ENCODE measurements at places on chromosomes 13 and 19.

- DNase-seq, result no peak
Observed at GRCh38 chr13:37534181-37534580, 64.4 kb downstream of the POSTN start.

DNA sequence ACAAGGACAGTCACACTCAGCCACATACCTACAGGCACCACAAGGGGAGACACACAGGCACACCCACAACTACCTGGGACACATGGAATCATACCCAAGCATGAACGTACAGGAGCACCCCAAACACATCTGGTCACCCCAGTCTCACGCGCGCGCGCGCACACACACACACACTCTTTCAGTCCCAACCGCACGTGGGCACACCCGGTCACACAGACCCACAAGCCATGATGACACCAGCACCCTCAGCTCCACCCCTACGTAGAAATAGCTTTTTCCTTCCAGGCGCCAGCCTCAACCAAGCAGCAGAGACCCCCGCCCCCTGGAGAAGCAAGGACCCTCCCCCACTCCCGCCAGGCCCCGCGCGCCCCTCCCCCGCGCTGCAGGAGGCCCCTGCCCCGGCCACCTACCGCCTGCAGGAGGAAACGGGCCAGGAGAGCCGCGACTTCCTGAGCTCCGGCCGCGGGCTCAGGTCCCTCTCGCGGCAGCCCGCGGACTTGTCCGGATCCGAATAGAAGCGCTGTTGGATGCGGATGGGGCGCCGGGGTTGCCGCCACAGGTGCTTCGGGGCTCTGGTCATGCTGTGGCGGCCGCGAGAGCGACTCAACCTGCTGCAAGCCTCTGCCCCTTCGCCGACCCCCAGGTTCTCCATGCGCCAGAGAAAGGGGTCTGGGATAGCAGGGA lies 6.4 kb upstream of the PDE4C start:
- no peak for DNase-seq

GRCh38 chr19:16449330-16449961 lies 22.3 kb downstream of the EPS15L1 start:
- no peak for DNase-seq

- no peak for DNase-seq
Observed at GRCh38 chr13:21232196-21232595, 55.7 kb downstream of the MRPL57 start.

GRCh38 chr13:74413482-74413881 lies 279.3 kb upstream of the KLF12 start:
- DNase-seq, result no peak

- peak; percentile 18 for DNase-seq
Observed at GRCh38 chr19:19540064-19540714, 2.1 kb downstream of the CILP2 start.

DNA sequence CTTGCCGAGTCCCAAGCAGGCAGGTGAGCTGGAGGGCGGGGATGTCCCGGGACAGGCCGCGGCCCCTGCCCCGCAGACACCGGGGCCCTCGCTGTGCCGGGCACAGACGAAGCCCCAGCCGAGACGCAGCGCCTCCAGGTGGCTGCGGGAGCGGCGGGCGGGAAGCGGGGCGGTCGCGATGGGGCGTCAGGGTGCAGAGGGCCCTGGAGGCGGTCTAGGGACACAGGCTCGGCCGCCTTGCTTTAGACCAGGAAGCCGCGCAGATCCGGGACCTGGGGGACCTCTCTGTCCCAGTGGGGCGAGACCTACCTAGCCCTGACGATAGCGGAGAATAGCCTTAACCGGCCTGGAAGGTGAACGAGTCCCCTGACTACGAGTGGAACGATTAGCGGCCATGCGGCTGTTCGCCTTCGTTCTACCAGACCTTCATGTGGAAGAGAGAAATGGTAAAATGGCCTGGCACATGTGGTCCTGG lies 4.2 kb upstream of the ZNF564 start:
- DNase-seq, result no peak

GRCh38 chr19:14002571-14003250 lies 3.4 kb downstream of the RFX1 start:
- DNase-seq, result no peak

GRCh38 chr13:99961636-99962035 lies 9.9 kb downstream of the ZIC5 start:
- no peak for DNase-seq

DNA sequence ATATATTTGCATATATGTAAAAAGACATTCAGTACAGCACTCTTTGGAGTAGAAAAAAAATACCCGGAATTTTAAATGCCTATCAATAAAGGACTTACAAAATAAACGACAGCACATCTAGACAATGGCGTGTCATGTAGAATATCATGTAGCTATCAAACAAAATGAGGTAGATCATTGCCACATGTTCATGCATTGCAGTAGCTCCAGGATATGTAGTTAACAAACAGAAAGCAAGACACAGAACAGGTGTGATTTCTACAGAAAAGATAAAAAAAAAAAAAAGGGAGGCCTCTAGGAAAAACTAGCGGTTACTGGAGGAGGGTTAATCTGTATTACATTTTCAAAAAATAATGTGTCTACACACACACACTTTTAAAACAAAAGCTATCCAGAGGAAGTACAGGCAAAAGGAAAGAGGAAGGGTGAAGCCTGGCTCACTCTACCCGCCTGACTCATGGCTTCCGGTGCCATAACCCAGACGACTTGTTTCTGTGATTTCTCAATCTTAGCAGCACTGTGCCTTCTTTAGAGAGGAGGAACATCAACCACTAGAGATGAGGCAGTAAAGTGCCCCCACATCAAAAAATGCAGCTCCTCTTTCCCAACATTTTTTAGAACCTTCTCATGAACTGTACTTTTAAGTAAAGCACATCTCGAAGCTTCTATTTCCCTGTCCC lies 6.9 kb downstream of the KCTD12 start:
- DNase-seq, result no peak

DNA sequence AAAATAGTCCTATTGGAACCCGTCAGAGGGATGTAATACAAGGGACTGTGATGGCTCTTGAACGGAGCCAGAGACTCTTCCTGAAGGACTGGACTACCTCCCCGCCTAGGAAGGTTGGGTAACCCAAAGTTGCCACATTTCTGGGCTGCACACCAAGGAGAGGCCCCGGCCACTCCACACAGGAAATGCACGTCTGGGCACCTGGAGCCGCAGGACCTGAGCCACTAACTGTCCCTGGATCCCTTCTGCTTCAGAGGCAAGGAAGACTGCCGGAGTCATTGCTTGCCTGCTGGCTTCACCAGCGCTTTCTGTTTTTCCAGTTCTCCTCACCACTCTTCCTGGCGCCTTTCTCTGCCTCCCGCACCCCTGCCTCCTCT lies 1.2 kb upstream of the FLT1 start:
- DNase-seq, result no peak

DNA sequence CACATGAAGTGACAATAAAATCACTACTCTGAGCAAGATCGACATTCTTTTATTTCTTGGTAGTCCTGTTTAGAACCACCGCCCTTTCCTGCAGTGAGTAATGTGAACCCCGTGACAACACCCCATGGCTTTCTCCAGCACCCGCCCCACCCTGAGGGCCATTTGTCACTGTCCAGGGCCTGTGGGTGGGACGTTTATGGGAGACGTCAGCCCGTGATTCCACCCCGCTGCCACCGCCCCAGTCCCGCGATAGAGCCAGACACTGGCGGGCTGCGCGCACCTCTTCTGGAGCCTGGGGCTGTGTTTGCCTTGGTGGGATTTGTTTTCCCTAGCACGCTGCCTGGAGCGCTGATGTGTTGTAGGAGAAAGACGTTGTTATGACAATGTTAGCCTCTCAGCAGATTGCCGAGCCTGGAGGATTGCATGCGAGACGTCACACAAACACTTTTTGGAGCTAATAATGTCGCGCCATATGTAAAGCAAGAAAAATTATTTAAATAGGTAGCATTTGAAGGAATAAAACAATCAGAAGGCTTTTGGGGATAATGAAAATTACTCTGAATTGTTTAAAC lies 263.7 kb downstream of the TEX29 start:
- DNase-seq, result no peak

DNA sequence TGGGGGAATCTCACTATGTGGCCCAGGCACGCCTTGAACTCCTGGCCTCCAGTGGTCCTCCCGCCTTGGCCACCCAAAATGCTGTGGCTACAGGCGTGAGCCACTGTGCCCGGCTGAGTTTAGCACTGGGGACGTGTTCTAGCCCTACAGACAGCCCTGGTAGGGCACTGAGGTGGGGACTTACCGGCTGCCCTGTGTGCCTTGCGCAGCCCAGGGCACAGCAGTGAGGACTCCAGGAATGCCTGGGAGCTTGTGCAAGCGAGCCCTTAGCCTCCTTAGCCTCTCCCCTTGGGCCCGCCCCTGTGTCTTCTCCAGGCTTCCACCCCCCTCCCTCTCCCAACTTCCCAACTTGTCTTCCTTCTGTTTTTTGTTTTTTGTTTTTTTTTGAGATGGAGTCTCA lies 21.0 kb downstream of the CCNE1 start:
- DNase-seq, result no peak

DNA sequence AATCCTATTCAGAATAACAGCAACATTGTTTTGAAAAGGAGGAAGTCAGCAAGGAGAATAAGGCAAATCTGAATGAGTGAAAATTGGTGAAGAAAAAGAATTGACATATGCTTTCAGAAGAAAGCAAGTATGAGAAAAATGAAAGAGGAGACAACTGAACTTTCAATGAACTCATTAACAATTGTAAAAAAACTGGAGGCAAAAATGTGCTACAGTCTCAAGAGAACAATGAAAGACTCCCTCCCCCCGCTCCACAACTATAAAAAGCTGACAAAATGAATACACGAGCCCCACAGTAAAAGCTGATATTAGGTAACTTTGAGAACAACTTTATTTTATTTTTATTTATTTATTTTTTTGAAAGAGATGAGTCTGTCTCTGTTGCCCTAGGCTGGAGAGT lies 373.1 kb downstream of the DIAPH3 start:
- no peak for DNase-seq

DNA sequence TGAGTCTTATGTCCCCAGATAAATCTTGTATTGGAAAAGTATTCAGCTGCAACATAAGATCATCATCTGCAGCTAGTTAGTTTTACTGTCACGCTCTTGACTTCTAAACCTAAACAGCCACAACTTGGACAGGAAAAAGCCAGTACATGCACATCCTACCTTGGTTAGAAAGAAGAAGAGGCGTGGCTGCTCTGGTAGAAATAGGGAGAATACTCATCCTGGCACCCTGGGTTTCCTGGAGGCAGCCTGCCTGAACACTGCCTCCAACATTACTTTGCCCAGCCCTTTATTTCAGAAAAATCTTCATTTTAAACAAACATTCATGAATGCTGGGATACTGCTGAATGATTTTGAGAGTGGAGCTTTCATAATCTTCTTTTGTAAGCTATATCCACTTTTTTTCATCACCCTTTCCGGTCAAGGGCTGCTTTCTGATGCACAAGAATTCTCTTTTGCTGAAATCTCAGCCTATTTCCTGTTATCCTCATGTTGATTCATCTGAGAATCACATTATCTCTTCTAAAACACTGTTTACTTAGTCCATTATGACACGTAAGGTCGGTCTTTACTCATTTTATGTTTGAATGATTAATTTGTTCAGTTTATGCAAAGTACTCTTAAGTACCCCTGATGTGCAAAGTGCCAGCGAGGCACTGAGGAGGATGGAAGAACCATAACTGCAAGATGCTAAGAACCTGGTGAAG lies 55.2 kb downstream of the STARD13 start:
- DNase-seq, result no peak

DNA sequence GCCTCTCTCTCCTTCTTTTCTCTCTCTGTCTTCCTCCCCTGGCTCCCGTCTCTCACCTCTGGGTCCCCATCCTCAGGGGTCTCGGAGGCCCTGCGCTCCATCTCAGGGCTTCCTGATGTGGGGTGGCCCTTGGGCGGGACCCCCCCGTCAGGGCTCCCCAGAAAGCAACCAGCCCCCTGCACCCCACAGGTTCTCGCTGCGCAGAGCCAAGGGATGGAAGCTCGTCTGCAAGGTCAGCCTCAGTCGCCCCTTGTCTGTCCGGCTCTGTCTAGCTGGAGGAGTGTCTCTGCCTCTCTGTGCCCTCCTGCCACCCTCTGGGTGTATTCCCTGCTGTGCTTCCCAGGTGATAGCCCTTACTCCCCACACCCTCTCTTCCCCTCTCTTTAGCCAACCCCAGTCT lies at the start of gene SBK3:
Gene SBK3, minus strand, starts transcription at position 101 of the 400 bp plus-strand sequence. Its CDS starts 0 bp downstream, at position 101.
- DNase-seq, result no peak

- DNase-seq, result no peak
Observed at GRCh38 chr13:78600280-78600883, 3.0 kb downstream of the POU4F1 start.

DNA sequence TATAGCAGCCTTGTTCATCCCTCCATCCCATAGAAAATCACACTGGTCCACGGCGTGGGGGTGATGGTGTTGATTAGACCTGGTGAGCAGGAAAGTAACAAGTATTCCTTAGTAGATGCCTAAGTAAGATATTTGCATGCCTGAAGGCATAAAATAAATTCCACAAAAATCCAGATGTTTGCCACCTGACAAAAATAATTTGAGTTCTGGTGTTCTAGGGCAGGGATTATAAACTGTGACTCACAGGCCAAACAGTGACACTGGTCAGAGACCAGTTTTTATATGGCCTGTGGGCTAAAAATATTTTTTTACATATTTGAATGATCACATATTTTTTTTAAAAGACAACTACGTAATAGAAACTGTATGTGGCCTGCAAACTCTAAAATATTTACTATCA lies 310.7 kb downstream of the RFC3 start:
- DNase-seq, result no peak

DNA sequence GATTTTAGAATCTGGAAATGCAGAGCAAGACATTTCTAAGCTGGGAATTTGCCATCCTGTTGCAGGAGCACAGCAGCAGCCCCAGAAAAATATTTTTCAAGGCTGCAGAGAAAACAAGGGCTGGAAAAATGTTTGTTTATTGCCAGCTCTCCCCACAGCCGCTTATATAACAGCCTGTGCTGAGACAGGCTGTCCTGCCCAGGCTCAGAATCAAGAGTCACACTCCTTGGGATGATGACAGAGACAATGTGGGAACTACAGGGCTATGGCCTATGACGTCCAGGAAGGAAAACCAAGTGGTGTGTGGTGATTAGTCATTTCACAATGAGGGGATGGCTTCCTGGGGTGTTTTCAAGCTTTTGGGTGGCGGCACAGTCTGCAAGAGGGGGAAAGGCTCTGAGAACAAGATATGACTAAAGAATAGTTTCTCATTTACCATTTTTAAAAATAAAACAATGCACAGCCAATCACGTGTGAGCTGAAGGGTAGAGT lies 136.3 kb upstream of the SERP2 start:
- peak; percentile 73 for DNase-seq

- no peak for DNase-seq
Observed at GRCh38 chr13:112245179-112245724, 130.9 kb upstream of the SPACA7 start.

GRCh38 chr19:45444318-45445041 lies 20.8 kb upstream of the ERCC1 start:
- peak; percentile 72 for DNase-seq

GRCh38 chr13:26168237-26168814 lies 53.8 kb downstream of the RNF6 start:
- DNase-seq, result no peak

DNA sequence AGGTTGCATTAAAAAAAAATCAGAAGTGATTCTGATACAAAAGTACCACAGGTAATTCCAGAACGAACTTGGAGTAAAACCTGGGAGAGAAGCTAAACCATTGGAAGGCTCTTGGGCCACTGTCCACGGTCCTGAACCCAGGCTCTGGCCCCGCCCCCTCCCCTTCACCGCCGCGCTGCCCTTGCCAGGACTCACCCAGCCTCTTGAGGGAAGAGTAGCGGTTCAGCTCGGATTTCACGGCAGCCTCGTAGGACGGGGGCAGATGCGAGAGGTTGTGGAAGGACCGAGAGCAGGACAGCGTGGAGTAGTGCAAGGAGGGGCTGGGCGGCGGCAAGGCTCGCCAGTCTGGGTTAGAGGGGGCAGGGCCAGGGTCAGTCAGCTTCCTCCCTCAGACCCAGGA lies 5.7 kb downstream of the SHISA7 start:
- no peak for DNase-seq
